ENCODE measurements at places on chromosomes 4 and X.

DNA sequence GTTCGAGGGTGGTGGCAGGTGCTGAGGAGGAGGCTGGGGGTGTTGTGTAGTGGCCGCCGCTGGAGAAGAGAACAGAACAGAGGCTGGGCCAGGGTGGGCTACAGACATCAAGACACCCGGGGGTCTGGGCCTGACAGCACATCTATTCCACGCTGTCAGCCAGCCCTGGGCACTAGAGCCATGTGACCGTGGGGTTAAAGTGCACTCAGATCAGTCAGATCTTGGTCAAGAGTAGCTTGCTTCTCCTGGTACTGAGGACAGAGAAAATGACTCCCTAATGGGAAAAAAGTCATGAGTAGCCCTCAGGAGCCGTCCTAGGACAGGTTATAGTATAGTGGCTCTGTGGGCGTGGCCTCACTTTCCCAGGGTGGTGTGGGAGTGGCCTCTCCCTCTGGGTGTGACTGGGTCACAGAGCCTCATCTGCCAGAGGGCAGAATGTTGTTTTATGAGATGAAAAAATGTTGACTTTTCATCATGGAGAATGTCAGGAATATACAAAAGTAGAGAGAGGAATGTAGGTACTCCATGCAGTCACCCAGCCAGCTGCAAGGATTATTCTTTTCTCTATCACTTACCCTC lies 19.4 kb downstream of the TRMT44 start:
- peak; percentile 45 for DNase-seq

DNA sequence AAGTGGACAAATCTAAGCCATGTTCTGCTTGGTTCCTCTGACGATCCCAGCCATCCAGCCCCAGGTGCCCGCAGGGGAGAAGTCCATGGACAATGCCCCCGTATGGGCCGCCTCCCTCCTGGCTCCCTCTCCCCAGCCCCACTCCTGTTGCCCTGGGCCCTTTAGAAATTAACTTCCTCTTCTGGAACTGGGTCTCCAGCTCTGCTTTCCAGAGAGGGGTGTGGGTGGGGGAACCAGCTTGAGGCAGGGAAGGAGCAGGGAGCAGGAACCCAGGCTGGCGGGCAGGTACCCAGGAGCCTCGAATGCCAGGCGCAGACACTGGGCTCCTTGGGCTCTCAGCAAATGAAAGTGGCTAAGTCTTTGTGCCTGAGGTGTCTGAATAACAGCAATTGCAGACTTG lies 12.7 kb upstream of the ABLIM2 start:
- no peak for DNase-seq

DNA sequence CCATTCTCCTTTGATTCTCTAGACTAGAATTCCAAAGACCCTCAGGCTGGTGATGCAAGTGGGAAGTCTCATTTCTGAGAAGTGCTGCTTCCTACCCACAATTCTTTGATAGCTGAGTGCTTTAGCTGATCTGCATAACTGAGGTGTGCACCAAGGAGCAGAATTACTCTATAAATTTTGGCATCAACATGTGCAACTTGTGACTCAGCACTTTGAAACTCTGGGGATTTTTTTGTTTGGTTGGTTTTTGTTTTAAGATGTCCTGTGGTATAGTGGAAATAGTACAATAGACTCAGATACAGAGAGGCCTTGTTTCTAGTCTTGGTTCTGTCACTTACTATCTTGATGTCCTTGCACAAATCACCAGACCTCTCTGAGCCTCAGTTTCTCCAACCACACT lies 148.4 kb downstream of the AR start:
- DNase-seq, result no peak

DNA sequence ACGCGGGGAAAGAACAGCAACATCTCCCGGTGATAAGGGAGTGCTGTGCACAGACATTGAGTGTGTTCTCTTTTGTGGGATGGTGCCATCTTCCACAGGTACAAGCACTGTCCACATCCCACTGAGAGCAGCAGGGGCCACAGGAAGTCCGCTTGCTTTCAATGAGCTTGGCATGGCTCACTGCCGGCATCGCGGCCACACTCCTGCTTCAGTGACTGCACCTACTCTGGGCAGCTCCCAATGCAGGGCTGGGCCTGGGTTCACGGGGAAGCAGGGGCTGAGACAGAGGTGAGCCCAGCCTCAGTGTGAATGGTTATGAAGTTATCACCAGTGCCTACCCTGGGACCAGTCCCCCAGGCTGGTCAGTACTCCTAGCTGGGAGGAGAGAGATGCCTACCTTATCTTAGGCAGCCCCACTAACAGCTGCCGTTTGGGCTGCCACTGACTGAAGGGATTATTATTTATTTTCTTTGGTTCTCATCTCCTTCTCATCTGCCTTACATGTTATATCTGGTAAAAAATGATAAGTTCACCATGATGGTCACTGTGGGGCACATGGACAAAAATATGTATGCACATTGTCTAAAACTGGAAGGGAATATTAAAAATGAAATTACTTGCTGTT lies 99.2 kb downstream of the MGST2 start:
- DNase-seq, result no peak

GRCh38 chr4:76596713-76597112 lies 161.7 kb downstream of the SHROOM3 start:
- peak; percentile 66 for DNase-seq

- no peak for DNase-seq
Measured at GRCh38 chr4:129355516-129355915, 259.6 kb downstream of the C4orf33 start.

DNA sequence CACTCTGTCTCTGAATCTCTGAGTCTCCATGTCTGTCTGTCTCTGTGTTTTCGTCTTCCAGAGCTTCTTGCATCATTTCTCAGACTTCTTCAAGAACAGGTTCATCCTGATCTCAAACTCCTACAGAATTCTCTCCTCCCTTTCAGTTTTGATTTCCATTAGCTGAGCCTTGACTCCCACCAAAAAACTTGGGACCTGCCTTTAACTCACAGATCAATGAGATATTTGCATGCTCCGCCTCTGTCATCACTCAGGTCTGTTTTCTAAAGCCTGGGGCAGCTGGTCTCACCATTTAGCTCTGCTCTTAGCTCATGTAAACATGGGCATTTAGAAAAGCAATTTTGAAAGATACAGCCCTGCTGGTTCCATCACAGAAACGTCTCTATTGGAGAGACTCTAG lies 8.6 kb downstream of the DAPP1 start:
- no peak for DNase-seq

DNA sequence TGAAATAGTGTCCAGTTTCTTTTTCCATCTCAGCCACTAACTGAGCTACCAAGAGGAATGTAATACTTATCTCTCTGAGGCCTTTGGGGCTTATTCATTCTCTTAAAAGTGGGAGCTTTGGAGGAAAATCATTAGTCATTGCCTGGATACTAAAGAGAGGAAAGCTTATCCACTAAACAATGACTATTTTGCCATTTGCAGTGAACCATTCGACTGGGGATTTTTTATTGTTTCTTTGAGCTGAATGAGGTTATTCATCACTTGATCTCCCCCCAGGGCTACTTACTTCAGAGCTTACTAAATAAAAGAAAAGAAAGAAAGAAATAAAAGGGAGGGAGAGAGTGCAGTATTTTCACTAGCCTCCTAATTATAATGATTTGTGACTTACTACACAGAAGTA lies 1329.5 kb upstream of the TENM3 start:
- no peak for DNase-seq

Measured in large intestine (tissue), 12 donors.